ENCODE measurements at places on chromosomes 12 and 14.

DNA sequence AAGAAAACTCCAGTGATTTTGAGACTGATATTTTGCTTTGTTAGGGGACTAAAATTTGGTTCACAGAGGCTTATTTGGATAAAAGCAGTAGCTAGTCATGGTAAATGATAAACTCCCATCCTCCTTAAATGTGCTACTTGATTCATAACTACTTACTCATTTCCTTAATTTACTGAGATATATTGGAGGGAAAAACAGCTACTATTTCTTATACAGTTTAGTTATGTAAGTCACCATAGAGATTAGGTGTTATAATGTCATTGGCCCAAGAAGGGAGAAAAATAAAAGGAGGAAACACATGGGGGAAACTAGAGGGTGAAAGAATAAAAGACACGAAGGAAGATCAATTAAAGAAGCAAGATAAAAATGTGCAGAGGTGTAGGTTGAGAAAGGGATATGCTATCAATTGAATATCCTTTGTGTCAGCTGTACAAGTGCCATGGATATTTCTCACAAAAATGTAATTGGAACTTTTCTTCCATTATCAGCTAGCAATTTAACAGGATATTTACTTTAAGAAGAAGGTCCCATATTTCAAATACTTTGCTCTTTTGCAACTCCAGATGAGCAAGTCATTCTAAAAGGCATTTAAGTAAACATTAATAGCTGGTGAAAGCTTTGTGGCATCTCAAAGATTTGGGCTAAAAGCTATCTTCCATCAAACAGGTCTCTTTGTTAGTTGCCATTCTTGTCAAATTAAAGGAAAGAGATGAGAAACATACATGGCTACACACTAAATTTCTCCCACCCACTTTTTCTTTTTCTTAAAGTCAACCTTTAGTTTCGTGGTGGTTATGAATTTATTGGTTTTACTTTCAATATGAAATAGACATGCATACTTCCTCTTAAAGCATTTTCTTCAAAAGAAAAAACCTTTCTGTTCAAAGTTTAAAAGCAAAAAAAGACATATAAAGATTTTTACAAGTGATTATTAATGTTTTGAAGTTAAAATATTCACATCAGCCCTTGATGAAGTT, 439.5 kb downstream of the CCER1 start:
- peak; percentile 7 for DNase-seq

- DNase-seq, result peak; percentile 16
Measured at GRCh38 chr12:67512061-67512460, 136.5 kb upstream of the DYRK2 start.

DNA sequence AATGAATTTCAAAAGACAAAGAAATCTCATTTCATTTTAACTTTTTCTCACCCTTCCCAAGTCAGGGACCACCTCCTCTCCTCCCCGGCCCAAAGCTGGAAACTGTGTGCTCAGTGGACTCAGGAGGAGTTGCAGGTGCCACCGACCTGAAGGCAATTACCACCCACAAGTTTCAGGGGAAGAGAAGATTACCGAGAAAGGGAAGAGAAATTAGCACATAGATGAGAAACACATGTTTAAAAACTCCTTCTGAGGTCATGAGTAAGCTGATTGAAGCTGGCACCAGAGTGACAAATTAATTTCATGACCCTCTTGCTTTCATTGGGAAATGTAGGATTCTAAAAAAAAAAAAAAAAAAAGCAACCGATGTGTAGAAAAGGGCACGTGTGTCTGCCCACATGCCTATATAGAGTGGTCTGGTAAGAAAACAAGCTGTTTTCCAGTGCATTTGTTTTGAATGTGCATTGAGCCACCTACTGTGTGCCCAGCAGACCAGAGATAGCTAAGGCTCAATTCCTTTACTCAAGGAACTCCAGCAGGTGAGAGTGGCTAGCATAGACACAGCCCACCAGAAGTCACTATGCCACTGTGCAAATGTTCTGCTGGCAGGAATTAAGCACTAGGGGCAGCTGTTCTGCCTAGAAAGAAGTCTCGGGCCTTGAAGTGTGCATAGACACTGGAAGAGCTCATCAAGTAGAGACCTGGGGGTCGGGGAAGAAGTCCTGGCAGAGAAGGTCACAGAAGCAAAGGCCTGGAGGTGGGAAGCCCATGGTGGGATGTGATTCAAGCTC, 30.5 kb downstream of the DPF3 start:
- DNase-seq, result no peak

- DNase-seq, result no peak
Measured at GRCh38 chr12:63913929-63914328, 69.4 kb downstream of the SRGAP1 start.

DNA sequence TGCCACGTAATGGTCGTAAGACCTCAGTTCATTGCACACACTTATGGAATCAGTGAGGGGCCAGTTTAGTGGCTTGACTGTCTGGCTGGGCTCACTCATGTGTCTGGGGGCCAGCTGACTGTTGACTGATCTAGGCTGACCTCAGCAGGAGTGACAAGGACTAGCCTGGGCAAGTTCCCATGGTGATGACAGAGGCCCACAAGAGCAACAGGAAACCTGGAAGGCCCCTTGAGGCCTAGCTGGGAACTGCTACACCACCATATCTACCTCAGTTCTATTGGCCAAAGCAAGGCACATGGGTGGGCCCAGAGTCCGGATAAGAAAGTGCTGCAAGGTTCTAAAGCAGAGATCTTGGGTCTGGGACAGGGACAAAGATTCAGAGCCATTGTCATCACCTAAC, 21.3 kb upstream of the RFLNA start:
- peak; percentile 33 for DNase-seq

DNA sequence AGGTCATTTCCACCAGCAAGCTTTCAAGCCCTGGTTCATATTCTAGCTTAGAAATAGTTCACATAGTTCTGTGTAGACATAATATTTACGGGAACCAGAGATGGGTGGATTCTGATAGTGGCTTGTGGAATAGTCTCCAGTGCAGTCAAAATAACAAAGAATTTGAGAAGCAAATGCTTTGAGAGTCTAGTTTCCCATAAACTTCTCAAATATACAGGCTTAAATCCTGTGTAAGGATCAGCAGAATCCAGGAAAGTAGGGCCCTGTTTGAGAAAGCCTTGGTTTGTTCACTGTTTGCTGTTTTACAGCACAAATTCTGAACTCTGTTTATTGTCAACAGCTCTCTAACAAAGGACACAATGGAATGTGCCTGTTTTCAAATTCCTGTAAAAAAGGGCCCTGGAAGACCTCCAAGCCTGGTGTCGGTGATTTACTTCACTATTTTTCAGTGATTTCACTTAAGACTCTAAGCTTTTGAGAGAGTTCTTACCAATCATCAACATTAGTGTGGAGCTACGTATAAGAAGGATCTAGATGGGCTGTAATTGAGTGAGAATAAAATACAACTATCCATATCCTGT, 11.4 kb upstream of the FOS start:
- DNase-seq, result no peak

- peak; percentile 44 for DNase-seq
Measured at GRCh38 chr12:28954333-28954732, 194.7 kb upstream of the FAR2 start.

- DNase-seq, result no peak
Measured at GRCh38 chr14:102571478-102572042, 20.9 kb upstream of the RCOR1 start.

DNA sequence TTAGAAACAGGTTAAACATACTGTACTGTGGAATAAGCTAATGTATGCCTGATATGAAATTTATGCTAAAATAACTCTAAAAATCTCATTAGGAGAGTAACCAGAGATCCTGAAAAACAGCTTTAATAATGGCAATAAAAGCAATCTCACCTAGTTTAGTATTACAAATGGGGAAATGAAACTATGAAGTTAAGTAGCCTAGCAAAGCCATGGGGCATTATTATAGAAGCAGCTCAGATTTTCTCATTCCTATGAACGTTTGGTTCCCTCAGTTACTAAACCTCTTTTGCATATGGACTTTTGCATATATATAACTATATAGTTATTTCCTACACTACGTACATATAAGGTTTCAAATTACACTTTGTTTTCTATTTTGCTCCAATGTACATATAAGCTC, 25.0 kb upstream of the APPL2 start:
- no peak for DNase-seq

DNA sequence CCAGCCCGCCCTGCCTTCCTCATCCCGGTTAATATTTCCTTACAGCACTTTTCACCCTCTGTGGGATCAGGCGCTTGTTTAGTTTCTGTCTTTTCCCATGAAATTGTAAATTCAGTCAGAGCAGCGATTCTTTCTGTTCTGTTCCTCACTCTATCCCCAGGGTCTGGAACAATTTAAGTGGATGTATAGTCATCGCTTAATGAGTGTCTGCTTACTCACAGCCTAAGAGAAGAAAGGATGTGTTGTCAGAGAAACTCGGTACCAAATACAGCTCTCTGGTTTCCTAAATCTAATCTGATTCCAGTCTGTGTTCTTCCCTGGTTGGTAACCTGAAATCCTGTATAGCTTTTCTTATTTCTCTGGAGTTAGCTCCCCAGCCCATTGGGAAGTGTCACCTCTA, 44.9 kb downstream of the FOS start:
- DNase-seq, result no peak

DNA sequence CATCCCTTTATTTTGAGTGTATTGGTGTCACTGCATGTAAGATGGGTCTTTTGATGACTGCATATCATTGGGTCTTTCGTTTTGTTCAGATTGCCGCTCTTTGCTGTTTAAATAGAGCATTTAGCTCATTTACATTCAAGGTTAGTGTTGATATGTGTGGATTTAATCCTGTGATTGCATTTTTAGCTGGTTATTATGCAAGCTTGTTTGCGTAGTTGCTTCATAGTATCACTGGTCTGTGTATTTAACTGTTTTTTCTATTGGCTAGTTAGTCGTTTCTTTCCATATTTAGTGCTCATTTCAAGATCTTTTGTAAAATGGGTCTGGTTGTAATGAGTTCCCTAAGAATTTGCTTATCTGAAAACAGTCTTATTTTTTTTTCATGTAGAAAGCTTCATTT, 1170.6 kb upstream of the SEL1L start:
- no peak for DNase-seq
